Activated effector memory CD4-positive, alpha-beta T cell treated with Interleukin-2 at 50 U/mL for 16 hours (primary cell): ENCODE measurements at places on chromosomes 3 and 15.

GRCh38 chr3:97138914-97139541 lies 324.6 kb downstream of the EPHA6 start:
- no peak for DNase-seq

DNA sequence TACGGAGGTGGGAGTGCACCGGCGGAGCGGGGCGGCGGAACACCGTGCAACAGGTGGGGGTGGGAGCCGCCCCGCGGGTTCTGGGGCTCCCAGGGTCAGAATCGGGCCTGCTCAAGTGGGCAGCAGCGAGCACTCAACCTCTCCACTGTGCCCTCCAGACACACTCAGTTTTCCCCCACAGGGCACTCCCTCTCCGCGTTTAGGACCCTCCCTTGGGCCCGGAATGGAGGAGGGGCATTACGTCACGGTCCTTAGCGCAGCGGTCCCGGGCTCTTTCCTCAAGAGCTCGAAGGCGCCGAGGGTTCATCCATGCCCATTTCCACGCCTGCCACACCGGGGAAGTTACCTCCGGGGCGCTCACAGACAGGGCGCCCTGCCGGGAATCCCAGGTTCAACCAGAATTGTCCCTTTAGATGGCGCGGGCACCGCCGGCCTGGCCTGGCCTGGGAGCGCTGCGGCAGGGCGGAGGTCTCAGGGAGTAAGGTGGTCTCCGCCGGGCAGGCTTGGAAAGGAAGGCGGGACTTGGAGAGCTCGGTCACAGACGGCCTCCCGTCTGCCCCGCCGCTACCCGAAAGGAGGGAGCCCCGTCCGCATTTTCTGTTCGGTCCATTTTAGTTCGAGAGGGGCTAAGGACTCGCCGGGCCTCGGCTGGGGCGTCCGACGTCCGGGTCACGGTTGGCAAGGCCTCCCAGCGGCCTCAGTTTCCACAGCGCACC lies 5.1 kb downstream of the RNU6-1 start:
- DNase-seq: no peak

DNA sequence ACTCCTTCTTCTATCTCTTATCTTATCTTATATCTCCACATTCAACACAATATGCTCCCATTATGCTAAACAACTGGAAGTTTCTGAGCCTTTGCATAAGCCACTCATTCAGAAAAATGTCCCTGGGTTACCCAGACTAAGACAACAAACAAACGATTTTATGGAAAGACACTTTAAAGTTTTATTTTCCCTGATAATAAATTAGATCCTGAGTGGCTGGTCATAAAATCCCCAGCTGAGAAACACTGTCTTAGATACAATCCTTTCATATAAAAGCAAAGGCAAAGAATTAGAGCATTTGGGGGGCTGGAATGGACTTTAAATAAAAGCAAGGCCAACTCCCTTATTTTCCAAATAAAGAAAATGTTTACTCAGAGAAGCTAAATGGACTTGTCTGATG lies 322.3 kb downstream of the GBE1 start:
- no peak for DNase-seq

GRCh38 chr3:24199300-24199699 lies 254.2 kb downstream of the NR1D2 start:
- no peak for DNase-seq

DNA sequence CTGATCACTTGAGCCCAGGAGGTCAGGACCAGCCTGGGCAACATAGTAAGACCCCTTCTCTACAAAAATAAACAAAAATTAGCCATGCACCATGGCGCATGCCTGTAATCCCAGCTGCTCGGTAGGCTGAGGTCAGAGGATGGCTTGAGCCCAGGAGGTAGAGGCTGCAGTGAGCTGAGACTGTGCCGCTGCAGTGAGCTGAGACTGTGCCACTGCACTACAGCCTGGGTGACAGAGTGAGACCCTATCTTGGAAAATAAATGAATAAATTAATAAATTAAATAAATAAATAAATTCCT lies 10.8 kb downstream of the SHISA5 start:
- no peak for DNase-seq

- DNase-seq: no peak
These were observed 147.5 kb upstream of the NUDT16 start for GRCh38 chr3:131233900-131234668.

DNA sequence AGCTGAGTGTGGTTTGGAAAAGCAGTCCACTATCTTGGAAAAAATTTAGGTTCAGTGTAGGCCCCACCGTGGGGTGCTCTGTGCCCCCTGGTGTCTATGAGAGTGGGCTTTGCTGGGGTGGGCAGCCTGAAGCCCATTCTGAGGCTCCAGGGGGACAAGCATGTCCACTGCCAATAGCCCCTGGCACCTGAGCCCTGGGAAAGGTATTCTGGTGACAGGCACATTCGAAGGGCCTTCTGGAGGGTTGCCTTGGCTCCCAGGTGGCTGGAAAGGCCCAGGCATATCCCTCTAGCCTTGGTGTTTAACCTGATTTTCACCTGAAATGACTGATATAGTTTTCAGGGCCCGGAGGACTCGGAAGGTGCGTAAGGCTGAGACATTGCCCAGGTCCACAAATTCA lies 36.1 kb downstream of the SCN5A start:
- no peak for DNase-seq

GRCh38 chr3:71629289-71629688 lies 45.8 kb upstream of the FOXP1 start:
- no peak for DNase-seq

- no peak for DNase-seq
These were observed 63.3 kb upstream of the LRRC3B start for GRCh38 chr3:26559227-26559626.

GRCh38 chr3:188152660-188153436 lies 1.1 kb upstream of the LPP start:
- DNase-seq: no peak

- DNase-seq: no peak
These were observed 130.0 kb downstream of the ASB7 start for GRCh38 chr15:100732211-100733055.

DNA sequence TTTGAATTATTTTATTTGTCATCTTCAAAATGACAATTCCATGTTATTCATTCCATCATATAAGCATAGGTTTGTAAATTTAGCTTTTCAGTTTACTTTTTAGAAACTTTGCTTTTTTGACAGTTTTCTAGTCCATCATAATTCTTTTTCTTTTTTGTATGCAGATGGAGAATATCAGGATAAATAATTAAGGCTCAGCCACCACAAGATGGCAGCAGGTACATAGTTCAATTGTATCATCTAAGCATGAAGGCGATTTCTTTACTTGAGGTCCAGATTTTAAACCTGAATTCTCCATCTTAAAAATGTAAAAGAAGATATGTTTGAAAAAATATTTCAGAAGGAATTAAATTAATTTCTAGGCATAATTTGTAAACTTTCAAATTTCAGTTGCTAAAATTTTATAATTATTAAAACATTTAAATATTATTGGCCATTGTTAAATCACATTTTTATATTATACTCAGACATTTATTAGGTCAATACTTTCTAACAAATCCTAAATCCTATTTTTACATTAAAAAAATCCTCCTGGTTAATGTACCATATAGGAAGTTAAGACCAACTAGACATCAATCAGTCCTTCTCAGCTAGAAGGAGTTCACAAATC lies 15.1 kb downstream of the PLSCR5 start:
- DNase-seq: no peak

- no peak for DNase-seq
These were observed 21.6 kb downstream of the SEC61A1 start for GRCh38 chr3:128073807-128074206.

GRCh38 chr15:93131485-93132095 lies 42.6 kb upstream of the RGMA start:
- no peak for DNase-seq

GRCh38 chr15:58487041-58487723 lies 55.4 kb downstream of the LIPC start:
- DNase-seq: no peak
